ENCODE measurements at places on chromosomes 3 and 15. TPM values are rescaled to one million over a fixed set of nuclear protein-coding genes. Genes with fewer than 3 reads are reported as not detected.

Gene MYEF2
- total RNA-seq = 5.5 TPM

Gene ABHD14A
- 21.4 TPM for total RNA-seq

Gene ADAMTS9
- total RNA-seq = 218 TPM

Gene SLC28A2
- not detected for total RNA-seq

Gene CASR
- not detected for total RNA-seq

Gene CIP2A
- 7.5 TPM for total RNA-seq

Gene CELF6
- 3.2 TPM for total RNA-seq

Gene SLC7A14
- not detected for total RNA-seq

Gene CYP11A1
- total RNA-seq = 3.6 TPM

Gene SLC28A1
- total RNA-seq = not detected

Gene PCBP4
- 15.5 TPM for total RNA-seq

Gene CHRFAM7A
- total RNA-seq = 1.1 TPM

Gene IMPG2
- 0.38 TPM for total RNA-seq

Gene SH2D7
- not detected for total RNA-seq

Gene SMAD6
- 9.2 TPM for total RNA-seq

Gene INSYN1
- total RNA-seq = 4.7 TPM

Gene MED12L
- total RNA-seq = 0.22 TPM

Gene GPR87
- not detected for total RNA-seq

Gene GHRL
- not detected for total RNA-seq

Gene MAN2C1
- 154 TPM for total RNA-seq

Gene MRPL47
- total RNA-seq = 22.5 TPM

Gene DOCK3
- total RNA-seq = 0.44 TPM

Gene TTC21A
- 11.1 TPM for total RNA-seq

Gene TMEM266
- total RNA-seq = not detected

Gene COLQ
- 2.0 TPM for total RNA-seq

Gene TMEM44
- total RNA-seq = 15.1 TPM

Data from subcutaneous adipose tissue (tissue), 4 donors.